ENCODE measurements at places on chromosomes 11 and 22.

GRCh38 chr11:93694109-93694508 is 32.6 kb downstream of the CEP295 start:
- no peak for DNase-seq

- no peak for DNase-seq
Observed at GRCh38 chr22:30705710-30706651, 11.3 kb downstream of the OSBP2 start.

DNA sequence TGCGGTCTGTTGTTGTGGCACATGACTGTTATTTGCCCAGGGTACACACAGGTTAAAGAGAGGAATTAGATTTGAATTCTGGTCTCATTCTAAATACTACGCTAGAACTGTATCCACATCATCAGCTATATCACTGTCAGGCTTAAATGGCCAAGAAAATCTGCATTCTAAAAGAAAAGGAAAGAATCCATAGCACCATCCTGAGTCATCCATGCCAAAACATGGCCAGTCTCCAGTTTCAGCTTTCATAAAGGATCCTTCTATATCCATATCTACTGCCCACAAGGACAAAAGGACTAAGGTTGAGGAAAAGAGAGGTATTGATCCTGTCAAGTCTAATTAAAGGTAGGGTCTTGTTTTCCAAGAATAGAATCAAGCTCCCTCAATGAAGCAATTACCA is 73.6 kb upstream of the GDPD4 start:
- no peak for DNase-seq

DNA sequence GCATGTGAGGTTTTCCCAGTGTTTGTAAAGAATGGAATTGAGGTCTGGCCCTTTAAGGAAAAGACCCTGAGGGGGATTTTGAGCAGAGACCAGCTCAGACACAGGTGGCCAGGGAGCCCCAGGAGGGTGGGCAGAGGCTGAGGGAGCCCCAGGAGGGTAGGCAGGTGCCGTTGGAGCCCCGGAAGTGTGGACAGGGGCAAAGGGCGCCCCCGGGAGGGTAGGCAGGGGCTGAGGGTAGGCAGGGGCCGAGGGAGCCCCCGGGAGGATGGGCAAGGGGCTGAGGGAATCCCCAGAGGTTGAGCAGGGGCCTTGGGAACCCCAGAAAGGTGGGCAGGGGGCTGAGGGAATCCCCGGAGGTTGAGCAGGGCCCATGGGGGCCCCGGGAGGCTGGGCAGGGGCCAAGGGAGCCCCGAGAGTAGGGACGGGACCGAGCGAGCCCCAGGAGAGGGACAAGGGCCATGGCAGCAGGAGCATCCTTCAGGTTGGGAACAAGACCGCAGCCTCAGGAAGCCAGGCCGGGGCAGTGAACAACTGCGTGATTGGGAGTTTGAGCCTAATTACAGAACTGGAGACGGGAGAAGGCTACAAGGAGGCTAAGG is 292.0 kb downstream of the BRD1 start:
- no peak for DNase-seq

GRCh38 chr11:61897387-61898246 is 6.3 kb upstream of the FADS3 start:
- peak; percentile 43 for DNase-seq

DNA sequence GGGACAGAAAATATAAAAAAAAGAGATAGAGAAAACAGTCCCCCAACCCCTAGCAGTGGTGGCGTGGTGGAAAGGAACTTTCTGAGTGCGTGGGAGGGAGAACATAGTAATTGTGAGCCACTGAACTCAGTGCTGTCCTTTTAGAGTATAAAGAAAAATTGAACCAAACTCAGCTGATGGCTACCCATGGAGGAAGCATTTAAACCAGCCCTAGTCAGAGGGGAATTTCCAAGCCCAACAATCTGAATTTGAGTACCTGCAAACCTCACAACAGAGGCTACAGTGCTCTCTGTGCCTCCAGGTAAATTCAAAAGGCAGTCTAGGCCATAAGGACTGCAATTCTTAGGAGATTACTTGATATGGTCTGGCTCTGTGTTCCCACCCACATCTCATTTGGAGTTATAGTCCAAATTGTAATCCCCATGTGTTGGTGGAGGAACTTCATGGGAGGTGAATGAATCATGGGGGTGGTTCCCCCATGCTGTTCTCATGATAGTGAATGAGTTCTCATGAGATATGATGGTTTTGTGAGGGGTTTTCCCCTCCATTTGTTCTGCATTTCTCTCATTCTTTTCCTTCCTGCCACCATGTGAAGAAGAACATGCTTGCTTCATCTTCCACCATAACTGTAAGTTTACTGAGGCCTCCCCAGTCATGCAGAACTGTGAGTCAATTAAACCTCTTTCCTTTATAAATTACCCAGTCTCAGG is 687.8 kb downstream of the FAM181B start:
- DNase-seq: no peak

DNA sequence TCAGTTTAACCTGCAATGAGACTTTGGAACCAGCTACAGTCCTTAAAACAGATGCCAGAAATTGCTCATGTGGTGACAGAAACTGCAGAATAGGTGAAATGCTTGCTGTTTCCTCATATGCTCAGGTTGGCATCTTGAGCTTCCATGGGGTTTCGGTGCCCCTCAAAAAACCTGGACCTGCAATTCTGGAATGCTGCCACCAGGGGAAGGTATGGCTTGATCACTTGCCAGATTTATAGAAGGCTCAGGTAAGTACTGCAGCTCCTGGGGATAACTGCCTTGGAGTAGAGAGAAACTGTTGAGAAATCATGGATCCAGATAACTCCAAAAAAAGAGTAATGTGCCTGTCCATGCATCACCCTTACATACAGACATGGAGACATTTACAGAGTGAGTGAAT is 113.0 kb downstream of the CTTN start:
- DNase-seq: no peak

GRCh38 chr11:86247608-86248007 is 3.1 kb downstream of the EED start:
- no peak for DNase-seq

- no peak for DNase-seq
Observed at GRCh38 chr11:79439410-79439885, 1.4 kb downstream of the TENM4 start.

DNA sequence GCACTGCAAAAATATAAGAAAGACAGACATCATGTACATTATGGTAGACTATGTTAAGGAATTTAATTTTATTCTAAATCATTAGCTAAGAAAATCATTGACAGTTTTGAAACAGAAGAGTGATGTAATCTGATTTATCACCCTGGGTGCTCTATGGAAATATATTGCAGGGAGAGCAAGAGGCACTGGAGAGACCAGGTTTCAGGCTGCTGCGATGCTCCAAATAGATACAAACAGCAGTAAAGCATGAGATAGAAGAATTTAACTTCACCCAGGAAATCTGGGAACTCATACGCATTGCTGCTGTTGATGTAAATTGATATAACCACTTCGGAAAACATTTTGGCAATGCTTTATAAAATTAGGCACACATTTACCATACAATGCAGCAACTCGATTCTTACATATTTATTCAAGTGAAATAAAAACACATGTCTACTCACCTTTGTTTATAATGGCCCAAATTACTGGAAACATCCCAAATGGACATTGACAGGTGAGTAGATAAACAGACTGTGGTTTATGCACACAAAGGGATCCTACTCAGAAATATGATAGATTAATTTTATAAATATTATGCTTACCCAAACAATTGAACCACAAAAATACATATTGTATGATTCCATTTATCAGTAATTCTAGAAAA is 535.1 kb upstream of the CHORDC1 start:
- DNase-seq: no peak

DNA sequence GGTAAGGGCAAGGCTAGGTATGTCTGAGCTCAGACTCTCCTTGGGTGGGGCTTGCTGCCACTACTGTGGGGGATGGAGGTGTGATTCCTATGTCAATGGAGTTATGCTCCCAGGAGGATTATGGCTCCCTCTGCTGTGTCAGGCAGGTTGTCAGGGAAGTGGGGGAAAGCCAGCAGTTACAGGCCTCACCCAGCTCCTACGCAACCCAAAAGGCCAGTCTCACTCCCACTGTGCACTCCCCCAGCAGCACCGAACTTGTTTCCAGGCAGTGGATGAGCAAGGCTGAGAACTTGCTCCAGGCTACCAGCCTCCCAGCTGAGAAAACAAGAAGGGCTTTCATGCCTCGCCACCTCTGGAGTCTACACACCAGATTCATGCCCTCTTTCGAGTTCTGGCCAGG is 18.2 kb downstream of the C11orf91 start:
- DNase-seq: no peak

GRCh38 chr11:125372088-125372487 is 124.0 kb downstream of the FEZ1 start:
- no peak for DNase-seq

- no peak for DNase-seq
Observed at GRCh38 chr22:28873183-28873963, 10.0 kb upstream of the ZNRF3 start.

DNA sequence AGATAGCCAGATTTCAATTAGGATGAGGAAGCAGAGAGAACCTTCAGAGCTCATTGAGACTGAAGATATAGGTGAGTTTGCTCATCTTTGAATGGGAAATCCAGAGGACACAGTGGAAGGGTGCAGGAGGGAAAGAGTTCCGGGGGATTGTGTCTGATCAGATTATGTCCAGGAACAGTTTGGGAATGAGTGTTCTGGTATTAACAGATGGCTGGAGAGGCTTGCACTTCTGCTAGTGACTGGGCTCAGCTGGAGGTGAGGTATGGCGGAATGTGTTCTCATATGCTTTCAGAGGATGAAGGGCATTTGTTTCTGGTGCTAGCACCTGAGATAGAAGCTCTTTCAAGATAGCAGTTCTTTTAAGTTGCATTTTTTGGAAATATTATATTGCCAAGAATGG is 27.6 kb downstream of the ALKBH3 start:
- no peak for DNase-seq

DNA sequence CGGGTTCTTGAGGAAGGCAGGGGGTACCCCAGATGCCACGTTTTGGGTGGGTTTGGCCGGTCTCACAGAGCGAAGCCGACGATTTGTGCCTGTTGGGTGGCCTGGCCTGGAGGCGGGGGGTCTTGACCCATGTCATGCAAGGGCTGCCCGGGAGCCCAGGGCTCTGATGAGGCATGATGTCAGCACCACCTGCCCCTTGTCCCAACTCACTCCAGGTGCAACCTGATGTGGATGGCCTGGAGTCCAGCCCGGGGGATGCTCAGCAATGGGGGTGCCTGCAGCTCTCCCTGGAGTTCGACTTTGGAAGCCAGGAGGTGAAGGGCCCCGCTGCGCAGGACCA is 851 bp downstream of the SYT8 start:
- no peak for DNase-seq

DNA sequence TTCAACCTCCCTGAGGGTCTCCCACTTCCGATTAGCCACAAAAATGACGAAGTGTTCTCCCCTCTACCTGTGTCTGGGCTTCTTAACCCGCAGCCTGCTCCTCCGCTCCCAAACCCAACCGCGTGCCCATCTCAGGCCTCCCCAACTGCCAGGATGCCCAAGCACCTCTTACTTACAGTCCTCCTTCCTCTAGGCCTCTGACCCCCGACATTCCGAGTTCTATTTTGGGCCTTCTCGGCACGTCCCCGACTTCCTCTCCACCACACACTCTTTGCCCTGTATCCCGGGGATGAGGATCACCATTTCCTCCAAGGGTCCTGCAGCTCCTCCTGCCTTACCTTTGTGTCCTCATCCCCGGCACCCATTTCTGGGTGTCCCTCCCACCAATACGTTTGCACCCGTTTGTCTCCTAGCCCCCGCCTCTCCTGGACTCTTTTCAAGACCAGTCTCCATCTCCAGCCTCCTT is 388 bp upstream of the MUS81 start:
- DNase-seq: no peak

DNA sequence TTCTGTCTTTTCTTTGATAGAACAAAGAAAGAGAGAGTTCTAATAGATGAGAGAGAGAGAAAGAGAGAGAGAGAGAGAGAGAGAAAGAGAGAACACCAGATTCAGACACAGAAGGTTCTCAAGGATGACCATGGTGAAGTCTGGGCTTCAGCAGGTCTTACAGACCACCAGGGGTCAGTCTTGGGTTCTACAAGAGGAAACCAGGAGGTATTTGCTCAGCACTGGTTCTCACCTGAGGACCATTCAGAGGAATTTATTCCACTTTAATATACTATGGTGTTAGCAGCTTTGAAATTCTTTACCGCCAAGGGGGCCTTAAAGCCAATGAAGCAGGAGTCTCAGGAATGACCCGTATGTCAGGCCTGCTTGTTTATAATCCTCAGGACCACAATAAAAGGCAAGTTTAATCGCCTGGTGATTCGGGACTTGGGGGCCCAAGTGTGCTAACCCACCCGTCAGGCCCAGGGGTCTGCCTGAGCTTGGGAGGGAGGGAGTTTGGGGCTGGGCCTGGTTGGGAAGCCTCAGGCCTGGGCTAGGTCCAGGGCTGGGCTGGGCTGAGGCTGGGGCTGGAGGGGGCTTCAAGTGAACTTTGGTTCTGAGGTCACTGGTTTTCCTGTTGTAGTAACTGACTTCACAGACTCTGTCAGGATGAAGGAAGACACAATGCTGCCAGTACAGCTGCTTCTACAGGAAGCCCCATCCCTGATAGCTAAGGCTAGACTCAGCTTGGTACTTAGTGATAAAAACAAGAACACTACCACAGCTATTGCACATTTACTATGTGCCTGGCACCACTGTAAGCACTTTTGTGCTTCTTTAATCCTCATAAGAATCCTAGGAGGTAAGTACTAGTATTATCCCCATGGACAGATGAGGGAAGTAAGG is 179.2 kb upstream of the ZBED5 start:
- no peak for DNase-seq

- DNase-seq: no peak
Observed at GRCh38 chr11:125465701-125466100, 30.4 kb downstream of the FEZ1 start.

DNA sequence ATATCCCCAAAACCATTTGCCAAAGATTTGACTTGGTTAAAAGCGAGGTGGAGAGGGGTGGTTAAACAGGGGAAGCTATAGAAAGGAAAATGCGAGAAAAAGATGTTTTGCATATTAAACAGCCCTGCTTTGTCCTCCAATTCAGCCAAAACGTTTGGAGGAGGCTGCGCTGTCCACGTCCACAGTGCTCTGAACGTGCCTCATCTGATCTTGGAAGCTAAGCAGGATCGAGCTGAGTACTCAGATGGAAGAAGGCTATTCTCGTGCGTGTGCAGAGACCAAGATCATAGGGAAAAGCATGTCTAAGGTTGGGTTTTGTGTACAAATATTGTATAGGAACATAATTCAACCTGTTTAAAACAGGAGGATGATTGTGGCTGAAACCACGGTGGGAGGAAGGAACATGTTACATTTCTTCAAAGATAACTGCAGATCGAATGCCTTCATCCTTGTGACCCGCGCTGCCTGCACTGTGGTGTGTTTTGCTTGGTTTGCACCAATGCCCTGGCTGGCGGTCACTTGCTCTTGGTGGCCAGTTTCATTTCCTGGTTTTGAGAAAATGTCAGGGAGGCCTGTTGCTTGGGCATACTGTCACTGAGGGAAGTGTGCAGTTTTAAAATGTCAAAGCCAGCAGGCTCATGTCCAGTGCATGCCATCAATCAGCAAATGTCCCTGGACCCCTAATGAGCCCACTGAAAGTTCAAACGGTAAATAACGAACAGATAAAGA is 40.4 kb downstream of the FLI1 start:
- no peak for DNase-seq
